Fibroblast of villous mesenchyme (primary cell): ENCODE measurements at places on chromosomes 4 and X.

GRCh38 chrX:140503714-140504351, 1.0 kb downstream of the SOX3 start:
- no peak for DNase-seq

DNA sequence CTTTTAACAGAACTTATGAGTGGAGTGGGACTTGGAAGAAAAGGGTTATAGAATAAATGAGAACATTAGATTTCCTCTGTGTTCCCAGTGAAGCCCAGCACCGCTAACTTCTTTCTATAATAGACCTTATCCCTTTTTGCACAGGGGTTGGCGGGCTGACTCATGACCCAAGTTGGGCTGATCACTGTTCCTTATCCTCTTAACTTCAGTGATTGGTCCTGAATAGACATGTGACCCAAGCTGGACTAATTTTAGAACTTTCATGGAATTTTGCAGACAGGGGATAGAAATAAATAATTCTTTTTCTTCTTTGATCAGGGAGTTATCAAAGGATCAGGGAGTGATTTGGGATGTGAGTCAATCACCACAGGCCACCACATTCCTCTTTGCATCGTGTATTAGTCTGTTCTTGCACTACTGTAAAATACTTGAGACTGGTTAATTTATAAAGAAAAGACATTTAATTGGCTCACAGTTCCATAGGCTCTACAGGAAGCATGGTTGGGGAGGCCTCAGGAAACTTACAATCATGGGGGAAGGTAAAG, 75.9 kb downstream of the UCHL1 start:
- no peak for DNase-seq

GRCh38 chr4:67604749-67605148, 46.2 kb downstream of the STAP1 start:
- DNase-seq, result no peak

DNA sequence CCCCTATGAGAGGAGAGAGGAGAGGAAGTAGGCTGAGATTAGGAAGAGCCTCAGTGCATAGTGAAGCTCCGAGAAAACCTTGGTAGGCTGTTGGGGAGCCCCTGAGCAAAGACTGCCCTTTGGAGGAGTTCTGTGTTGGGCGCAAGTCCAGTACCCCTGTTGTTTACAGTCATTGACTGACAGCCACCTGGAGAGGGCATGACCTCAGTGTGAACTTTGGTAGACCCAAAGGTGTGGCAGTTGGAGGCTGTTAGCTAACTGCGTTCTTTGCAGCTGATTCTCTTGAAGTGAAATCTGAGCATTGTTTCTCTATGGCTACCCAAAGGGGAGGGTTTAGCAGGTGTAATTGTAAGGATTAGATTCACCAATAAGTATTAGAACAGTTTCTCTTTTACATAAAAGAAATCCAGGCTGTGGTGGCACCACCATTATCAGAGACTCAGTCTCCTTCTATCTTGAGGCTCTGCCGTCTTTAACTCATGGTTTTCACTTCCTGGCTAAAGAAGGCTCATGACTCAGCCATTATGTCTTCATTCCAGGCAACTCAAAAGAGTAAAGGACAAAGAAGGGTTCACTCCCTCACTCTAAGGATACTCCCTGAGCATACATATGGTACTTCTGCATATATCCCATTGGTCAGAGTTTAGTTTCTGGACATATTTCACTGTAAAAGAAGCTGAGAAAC, 33.4 kb downstream of the ANXA3 start:
- DNase-seq, result no peak

DNA sequence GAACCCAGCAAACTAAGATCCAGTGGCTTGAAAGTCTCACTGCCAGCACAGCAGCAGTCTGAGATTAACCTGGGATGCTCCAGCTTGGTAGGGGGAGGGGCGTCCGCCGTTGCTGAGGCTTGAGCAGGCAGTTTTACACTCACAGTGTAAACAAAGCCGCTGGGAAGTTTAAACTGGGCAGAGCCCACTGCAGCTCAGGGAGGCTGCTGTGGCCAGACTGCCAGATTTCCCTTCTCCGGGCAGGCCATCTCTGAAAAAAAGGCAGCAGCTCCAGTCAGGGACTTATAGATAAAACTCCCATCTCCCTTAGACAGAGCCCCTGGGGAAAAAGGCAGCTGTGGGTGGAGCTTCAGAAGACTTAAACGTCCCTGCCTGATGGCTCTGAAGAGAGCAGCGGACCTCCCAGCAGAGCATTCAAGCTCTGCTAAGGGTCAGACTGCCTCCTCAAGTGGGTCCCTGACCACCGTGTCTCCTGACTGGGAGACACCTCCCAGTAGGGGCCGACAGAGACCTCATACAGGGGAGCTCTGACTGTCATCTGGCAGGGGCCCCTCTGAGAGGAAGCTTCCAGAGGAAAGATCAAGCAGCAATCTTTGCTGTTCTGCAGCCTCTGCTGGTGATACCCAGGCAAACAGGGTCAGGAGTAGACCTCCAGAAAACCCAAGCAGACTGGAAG, 45.1 kb upstream of the CDX4 start:
- DNase-seq, result no peak

DNA sequence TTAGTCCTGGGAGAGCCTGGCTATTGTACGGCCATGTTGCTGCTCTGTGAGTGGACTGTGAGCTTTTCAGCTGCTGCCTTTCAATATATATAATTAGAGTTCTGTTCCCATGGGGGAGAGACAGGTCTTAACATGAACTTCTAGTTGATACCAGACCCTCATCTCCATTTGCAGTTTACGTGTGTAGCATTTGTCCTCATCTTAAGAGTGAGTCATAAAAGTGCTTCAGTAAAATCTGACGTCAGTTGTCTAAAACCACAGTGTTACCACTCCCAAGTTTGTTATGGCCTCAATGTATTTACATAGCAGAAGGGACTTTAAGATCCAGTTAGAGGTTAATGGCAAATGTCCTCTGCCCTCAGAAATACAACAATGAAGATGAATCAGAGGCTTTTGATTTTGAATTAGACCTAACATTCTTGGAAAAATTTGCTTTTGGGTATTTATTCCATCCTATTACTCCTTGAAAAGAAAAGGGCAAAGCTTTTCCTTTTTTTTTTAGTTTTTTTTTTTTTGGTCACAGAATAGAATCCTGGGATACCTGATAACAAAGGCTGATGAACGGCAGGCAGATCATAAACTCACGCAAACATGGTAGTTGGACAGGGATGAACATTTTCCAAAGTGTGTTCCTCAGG, 38.6 kb downstream of the PHOX2B start:
- DNase-seq, result peak; percentile 88

DNA sequence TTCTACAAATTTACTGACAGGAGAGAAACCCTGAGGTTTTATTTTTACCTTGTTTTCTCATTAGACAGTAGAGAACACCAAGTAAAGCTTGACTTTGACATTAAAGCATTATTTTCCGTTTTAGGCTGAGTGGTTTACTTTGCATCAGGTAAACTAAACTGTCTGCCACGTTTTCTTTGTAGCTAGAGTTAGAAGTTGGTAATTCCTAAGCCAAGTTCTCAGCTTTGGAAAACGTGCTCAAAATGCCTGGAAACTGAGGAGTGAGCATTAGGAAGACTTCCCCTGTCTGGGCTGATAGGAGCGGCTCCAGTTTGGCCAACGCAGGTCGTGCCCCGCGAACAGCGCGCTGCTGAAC, 819 bp downstream of the PDLIM3 start:
- DNase-seq, result peak; percentile 36

GRCh38 chr4:183445097-183445428, 627 bp downstream of the CDKN2AIP start:
- DNase-seq, result peak; percentile 21

DNA sequence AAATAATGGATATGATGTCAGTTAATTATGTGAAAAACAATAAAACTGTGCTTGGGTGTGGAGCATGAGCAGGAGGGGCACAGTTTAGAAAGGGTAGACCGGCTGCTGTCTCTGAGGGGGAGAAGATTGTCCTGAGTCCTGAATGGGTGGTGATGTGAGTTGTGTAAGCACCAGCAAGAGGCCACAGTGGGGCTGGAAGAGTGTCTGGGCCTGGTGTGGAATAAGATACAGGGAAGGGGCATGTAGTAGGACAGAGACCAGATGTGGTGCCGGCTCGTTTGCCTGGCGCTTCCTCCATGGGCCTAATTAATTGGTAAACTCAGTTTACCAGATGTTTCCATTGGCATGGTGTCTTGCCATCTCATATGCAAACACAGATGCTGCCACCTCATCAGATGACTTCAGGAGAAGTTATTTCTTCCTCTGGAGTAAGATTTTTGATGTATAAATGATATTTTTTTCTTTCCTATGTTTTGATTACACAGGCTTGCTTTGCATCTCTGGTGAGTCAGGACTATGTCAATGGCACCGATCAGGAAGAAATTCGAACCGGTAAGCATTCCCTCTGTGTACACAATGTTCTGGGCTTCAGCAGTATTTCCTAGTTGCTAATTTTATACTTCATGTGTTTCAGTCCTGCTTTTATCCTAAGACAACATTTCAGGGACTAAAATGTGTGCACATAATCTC, 5.1 kb downstream of the MED28 start:
- DNase-seq, result peak; percentile 26

- DNase-seq, result no peak
Measured at GRCh38 chrX:93598076-93598475, 75.3 kb downstream of the NAP1L3 start.

- no peak for DNase-seq
Measured at GRCh38 chr4:1112821-1113182, 562 bp downstream of the RNF212 start.

DNA sequence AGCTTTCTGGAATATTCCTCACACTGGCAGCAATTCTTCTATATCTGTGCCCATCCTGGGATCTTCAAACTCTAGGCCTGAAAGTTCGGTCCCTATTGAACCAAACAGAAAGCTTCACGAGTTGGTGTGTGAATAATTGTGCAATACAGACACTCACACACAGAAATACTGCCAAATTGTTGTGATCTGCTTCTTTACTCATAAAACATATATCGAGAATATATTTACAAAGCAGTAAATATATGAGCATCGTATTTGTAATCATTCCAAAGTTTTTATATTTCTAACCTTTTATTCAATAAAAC, 56.6 kb upstream of the BEX4 start:
- DNase-seq, result no peak

GRCh38 chr4:112181358-112182000, 36.2 kb downstream of the FAM241A start:
- no peak for DNase-seq
